Fibroblast of skin of left biceps (primary cell): ENCODE measurements at places on chromosomes 5 and 9.

GRCh38 chr9:132614324-132614723 is 31.9 kb downstream of the BARHL1 start:
- no peak for DNase-seq

DNA sequence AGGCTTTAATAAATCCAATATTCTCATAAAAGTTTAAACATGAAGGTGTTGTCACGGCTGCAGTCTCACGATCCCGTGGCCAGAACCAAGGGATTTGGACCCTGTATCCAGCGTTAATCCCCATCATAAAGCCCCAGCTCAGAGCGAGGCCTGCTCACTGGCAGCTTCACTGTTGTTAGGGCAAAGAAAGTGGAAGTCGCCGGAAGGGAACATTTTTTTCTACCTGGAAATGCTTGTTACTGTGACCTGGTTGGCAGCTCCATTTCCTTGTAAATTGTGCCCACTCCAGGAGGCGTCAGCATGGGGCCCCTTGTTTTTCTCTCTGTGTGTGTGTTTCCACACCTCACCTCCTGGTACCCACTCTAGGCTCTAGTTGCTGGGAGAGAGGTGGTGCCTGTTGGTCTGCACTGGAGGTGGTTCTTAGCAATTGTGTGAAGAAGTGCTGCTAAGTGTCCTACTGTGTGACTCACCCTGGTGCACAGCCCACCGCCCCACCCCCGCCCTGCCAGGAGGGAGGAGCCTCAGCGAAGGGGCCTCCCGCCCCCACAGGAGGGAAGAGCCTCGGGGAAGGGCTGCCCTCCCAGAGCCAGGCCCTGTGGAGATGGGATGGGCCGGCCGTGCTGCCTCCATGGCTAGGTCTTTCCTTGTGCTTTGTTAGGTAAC is 105.1 kb downstream of the EHMT1 start:
- DNase-seq = no peak

DNA sequence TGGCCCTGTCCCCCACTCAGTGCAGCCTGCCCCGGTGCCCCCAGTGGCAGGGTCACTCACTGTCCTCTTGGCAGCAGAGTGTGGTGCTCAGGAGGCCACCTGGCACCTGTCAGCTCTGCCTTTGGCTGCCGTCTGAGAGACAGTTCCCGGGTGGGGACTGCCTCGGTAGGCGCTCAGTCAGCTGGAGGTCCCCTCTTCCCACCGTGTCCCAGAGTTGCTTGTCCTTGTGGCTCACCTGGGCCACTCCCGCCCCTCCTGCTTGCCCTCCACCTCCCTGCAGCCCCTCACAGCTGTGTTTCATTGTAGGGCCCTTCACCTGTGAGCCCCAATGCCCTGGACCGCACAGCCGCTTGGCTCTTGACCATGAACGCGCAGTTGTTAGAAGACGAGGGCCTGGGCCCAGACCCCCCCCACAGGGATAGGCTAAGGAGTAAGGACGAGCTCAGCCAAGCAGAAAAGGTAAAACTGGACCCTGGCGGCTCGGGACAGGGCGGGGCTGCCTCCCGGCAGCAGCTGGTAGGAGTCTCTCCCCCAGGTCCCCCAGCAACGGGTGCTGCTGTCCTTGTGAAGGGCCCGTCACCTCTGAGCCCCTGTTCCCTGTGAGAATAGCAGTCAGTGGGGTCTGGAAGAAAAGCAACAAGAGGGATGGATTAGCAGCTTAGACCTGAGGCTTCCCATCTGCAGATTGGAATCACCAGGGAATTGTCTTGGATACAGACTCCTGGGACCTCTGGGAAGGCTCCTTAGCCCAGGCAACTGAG is 122.7 kb downstream of the DAB2IP start:
- no peak for DNase-seq

DNA sequence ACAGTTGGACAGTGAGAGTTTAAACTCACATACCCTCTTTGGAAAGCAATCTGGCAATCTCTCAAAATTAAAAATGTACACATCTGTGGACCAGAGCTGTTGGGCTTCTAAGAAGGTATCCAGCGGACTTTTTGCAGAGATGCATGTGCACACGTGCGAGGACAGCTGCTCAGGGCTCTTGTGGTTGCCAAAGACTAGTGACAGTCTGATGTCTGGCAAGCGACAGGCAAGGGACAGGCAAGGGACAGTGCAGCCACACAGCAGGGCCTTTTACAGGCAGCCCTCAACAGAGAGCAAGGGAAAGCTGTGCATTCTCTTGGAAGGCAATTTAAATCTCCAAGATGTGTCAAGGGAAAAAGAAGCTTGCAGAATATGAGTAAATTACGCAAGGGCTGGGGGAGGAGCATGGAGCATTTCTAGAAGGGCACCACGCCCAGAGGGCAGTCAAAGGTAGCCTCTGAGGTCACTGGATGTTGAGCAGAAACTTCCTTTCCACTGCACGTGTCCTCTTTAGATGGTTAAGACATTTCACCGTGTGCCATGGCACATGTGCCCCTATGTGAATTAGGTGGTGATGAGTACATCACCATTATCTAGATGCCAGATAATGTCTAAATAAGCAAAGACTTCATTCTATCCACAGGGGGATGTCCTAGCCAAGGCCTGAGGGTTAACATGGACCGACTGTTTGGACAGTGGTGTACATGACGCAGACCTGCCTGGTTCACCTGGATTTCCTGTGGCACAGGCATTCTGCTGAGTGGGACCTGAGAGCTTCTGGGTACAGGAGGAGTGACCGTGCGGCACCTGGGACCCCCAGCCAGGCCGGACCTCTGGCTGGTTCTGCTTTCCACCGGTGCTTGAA is 9.1 kb downstream of the GFPT2 start:
- no peak for DNase-seq

GRCh38 chr9:137606005-137606621 is 627 bp downstream of the ARRDC1 start:
- DNase-seq = no peak

DNA sequence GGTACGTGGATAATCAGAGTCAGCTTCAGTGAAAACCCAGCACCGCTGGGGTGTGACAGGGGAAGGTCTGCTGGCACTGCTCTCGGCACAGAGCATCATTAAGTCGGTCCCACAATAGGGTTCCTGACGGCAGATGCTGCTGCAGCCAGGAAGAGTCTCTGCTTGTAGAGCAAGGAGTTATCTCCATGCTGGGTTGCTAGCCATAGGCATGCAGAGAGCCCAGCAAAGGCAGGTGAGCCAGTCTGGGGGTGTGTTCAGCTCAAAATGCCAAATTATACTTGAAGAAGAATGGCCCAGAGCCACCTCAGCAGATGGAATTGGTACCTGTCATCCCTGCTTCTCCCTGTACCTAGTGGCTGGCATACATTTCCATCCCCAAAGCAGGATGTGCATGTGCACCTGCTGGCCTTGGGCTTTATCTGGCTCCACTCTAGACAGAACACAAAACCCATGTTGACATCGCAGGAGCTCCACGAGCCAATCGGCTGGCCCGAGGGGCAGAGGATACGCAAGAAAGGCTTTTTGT is 100.8 kb downstream of the WDR41 start:
- no peak for DNase-seq

GRCh38 chr5:125422342-125422741 is 675.9 kb upstream of the ZNF608 start:
- DNase-seq = no peak

- no peak for DNase-seq
These were observed 4.7 kb downstream of the C5orf46 start for GRCh38 chr5:147901599-147902039.

DNA sequence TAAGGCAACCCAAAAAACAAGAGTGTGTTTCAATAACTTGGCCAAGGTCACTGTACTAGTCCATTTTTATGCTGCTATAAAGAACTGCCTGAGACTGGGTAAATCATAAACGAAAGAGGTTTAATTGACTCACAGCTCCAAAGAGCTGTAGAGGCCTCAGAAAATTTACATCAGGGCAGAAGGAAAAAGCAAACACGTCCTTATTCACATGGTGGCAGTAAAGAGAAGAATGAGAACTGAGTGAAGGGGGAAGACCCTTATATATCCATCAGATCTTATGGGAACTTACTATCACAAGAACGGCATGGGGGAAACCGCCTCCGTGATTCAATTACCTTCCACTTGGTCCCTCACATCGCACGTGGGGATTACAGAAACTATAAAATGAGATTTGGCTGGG is 64.3 kb upstream of the CAMK4 start:
- no peak for DNase-seq

GRCh38 chr5:177527595-177527994 is 10.8 kb upstream of the DDX41 start:
- no peak for DNase-seq

- no peak for DNase-seq
These were observed 805.6 kb downstream of the BRINP1 start for GRCh38 chr9:118563677-118564076.

DNA sequence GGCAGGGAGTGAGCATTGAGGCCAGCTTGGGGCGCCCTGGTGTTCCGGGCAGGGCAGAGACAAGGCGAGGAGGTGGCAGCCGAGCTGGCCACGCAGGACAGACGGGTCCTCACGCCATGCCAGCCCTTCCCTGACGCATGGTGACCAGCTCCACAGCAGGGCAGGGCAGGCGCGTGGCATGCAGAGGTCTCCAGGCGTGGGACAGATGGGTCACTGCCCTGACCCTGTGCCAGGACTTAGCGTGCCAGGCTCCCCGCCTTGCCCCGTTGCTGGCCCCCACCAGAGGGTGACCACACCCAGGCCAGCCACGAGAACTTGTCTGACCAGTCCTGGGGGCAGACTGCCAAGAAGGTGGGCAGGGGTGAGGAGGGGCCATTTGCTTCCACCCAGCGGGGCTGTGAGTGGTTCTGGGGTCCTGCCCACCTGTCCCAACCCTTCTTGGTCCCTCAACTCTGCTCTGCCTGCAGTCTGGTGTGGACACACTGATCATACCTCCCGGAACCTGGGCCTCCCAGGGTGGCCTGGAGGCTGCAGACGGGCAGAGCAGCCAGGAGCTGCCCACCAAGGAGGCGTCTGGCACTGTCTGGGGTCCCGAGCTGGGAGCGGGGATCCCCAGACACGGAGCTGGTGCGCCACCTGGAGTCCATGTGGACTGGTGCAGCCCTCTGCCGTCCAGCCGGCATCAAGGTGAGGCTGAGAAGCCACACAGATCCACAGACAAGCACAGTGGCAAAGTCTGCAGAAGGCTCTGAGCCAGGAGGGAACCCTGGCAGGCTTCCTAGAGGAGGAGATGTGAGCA is at the start of gene RNF224:
Gene RNF224 (plus strand): TSS at position 449 of the 799 bp plus-strand sequence. CDS start 834 bp downstream, outside the sequence.
- no peak for DNase-seq

GRCh38 chr9:2477755-2478154 is 143.8 kb upstream of the VLDLR start:
- no peak for DNase-seq

DNA sequence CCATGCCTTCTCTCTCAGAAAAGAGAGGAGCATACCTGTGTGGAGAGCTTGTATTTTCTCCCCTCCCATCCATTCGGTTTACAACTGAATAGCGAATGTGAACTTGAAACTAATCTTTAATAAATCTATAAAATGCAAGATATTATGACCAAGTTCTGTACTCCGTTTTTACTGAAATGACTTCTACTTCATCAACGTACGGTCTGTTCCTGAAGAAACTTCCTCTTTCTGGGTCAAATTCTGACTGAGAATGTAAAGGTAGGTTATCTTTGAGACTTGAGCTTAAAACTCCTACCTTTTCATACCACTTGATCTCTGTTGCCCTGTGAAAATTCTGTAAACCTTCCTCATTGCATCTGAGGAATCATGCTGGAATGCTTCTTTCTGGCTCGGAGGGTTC is 4.2 kb upstream of the CTNNAL1 start:
- no peak for DNase-seq

DNA sequence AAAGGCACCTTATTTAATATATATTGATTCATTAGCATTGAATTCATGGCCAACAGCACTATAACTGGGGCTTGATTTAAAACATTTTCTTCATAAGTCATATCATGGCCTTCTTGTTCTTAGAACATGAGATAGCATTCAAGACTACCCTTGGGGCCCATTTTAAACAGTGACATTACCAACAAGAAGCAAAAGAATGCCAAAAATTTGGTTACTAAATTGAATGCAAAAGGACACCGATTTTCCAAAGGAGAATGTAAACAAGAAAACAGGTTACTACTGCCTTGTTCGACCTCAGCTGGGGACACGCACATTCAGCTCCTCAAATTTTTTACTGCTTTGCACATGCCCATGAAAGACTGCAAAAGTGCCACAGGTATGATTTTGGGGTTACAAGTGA is 219.4 kb upstream of the TLE4 start:
- no peak for DNase-seq

- DNase-seq = no peak
These were observed 57.4 kb upstream of the PTPDC1 start for GRCh38 chr9:94026816-94027215.

GRCh38 chr9:35341585-35341984 is 148.3 kb upstream of the RUSC2 start:
- DNase-seq = peak; percentile 58

DNA sequence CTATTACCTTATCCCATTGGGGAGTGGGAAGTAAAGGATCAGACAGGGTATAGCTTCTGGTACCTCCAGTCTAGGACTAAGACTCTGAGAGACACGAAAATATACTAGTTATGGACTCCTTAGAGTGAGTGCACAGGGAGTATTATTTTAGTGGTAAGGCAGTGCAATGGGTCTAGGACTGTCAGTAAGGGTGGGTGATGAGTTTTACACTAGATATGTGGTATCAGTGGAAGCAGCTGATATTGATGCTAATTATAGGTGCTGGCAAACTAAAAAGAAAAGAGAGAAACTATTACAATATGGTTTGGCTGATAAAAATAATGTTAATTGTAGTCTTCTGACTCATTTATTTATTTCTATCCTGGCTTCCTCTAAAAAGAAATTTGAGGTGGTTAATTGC is 118.6 kb downstream of the UNC13B start:
- no peak for DNase-seq

- DNase-seq = no peak
These were observed 10.6 kb downstream of the SPINK4 start for GRCh38 chr9:33250458-33250995.

DNA sequence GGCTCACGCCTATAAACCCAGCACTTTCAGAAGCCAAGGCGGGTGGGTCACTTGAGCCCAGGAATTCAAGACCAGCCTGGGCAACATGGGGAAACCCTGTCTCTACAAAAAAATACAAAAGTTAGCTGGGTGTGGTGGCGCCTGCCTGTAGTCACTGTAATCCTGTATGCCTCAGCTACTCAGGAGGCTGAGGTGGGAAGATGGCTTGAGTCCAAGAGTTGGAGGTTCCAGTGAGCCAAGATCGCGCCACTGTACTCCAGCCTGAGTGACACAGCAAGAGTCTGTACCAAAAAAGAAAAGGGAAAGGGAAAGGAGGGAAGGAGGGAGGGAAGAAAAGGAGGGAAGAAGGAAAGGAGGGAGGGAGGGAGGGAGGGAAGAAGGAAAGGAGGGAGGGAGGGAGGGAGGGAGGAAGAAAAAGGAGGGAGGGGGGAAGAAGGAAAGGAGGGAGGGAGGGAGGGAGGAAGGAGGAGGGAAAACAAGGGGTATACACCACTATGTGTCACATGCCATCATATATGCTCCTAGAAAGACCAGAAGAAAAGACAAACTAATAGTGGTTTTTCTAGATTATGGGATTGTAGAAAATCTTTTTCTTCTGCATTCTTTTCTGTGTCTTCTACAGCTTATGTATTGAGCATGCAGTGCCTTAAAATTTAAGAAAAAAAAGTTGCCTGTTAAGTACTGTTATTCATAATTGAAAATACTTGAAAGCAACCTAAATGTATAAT is 240.1 kb downstream of the DENND1A start:
- no peak for DNase-seq
